ENCODE measurements at places on chromosomes 16 and 17.

DNA sequence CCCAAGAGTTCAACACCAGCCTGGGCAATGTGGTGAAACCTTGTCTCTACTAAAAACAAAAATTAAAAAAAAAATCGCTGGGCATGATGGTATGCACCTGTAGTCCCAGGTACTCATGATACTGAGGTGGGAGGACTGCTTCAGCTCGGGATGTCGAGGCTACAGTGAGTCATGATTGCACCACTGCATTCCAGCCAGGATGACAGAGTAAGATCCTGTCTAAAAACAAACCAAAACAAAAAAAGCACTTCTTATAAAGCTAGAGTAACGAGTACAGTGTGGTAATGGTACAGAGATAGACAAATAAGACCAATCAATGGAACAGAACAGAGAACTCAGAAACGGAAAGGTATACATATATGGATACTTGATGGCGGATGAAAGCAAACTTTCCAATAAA, 4.4 kb downstream of the NSMCE1 start:
- DNase-seq: no peak

GRCh38 chr17:68381076-68381900, 76.0 kb downstream of the WIPI1 start:
- no peak for DNase-seq

DNA sequence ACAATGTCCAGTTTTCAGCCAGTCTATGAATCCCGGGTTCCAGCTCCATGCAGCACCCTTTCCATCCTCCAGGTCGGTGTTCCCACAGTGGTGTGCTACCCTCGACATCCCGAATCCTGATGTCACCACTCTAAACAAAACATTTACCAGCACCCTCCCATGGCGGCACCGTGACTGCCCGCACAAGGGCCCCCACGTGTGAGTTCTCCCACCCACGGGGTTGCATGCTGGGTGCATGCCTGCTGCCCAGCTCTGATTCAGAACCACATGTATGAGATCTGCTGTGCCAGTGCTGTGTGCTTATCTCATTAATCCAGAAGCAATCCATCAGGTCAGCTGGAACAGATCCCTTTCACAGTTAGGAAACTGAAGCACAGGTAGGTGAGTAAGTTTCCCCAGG, 57.4 kb downstream of the C16orf78 start:
- no peak for DNase-seq

GRCh38 chr16:26765087-26765486, 301.6 kb upstream of the C16orf82 start:
- DNase-seq: no peak

- no peak for DNase-seq
These were observed 1.3 kb downstream of the WNK4 start for GRCh38 chr17:42781639-42782165.

DNA sequence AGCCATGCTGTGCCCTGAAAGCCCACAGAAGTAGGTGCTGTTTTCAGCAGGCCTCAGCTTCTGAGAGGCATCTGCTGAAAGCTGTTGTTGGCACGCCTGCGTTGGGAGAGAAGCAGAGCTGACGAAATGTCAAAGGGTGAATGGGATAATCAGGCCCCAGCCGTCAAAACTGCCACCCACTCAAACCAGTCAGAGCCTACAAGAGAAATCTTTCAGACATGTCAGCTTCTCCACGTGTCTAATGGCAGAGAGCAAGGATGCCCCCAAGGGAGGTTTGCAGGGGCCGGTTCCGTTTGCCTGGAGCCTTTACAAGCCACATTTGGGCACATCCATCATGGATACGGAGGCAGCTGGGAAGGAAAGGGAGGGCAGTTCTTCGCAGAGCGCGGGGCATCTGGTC, 568.2 kb upstream of the EEF2KMT start:
- DNase-seq: no peak

DNA sequence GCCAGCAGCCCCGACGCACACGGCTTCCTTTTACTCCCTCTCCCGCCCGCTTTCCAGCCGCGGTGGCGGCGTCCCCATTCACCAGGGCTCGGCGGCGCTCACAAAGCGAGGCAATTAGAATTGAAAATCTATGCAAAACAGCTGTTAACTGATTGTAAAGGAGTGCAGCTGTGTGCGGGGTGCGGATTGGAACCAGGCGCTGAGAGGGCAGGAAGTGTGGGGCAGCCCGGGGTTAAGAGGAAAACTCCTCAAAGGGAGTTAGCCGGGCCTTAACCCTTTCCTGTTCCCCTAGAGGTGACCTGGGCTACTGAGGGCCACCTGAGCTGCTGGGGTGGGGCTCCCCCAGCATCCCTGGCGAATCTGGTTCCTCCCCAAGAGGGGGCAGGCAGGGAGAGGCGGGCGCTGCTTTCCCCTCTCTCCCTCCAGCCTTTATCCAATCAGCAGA, 5.8 kb upstream of the GSE1 start:
- no peak for DNase-seq

GRCh38 chr17:75603123-75603522, 15.5 kb downstream of the MYO15B start:
- DNase-seq: no peak

DNA sequence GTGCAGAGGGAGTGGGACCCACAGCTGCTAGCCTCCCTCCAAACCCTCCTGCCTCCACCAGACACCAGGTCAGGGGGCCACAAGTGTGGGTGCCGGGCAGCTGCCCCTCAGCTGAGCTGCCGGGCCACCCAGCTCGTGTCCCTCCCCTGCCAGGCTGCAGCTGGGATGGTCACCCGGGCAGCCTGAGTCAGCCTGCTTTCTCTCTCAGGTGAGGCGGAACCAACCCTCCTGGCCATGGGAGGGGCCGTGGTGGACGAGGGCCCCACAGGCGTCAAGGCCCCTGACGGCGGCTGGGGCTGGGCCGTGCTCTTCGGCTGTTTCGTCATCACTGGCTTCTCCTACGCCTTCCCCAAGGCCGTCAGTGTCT, 6.9 kb downstream of the SLC16A3 start:
- DNase-seq: no peak

- no peak for DNase-seq
These were observed 122.5 kb downstream of the DNAH9 start for GRCh38 chr17:11720816-11721215.

DNA sequence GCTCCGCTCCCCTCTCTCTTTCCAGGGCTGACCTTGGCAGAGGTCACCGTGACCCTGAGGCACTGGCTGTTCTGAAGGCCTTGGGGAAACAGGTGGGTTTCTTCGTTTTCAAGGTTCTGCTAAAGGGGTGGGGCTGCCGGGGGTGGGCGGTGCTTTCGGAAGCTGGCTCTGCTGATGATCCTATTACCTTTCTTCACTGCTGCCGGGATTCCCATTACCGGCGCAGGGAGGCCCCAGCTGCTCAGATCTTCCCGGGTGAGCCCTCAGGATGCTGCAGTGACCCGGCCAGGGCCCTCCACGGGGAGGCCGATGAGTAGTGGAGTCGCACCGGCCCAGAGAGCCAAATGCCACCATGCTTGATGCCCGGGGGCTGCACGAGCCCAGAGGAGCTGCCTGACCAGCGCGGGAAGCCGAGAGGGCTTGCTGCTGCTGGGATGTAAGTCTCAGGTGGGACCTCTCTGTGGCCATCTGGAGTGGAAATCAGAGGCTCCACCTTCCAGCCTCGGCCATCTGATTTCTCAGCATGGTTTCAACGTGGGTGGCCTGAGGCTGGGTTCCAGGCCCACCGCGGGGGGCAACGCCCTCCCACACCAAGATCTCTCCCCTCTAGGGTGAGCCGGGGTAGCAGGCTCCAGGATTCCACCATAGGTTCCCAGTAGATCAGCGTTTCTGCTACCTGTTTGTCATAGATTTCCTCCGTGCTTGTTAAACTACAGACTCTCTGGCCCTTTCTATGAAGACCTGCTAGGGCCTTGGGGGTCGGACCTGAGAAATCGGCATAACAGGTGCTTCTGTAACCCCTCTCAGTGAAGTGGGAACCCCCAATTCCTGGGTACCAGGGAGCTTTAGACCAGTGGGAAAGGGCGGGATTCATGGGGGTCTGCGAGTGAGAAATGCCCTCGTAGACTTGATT, 21.6 kb upstream of the ADCY7 start:
- no peak for DNase-seq

DNA sequence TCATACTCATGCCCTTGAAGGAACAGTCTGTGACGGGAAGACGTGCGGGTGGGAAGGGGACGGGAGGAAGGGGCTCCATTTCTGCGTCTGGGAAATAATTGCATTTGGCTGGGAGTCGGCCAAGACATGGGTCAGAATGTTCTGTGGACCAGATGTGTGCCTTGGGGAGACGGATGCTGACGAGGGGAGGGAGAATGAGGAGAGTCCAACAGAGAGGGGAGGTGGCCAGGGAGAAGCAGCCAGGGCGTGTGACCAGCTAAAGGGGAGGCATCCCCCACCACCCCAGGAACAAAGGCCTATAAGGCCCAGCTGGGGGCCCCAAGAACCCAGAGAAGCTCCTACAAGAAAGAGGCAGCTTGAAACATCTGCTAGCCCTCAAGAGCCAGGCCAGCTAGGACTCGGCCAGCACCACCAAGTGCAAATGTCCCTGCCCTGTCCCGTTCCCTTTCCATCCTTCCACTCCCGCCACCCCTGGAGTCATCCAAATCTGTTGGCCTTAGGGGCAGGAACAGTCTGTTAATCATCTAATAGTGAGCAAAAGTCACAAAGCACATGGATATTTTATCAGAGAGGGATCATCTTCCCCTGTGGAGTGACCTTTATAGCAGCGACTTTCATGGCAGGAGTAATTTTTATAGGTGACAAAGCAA, 42.5 kb upstream of the BCO1 start:
- no peak for DNase-seq

- no peak for DNase-seq
These were observed 219.8 kb downstream of the STX8 start for GRCh38 chr17:9355846-9356245.

- DNase-seq: no peak
These were observed 76.3 kb downstream of the TANC2 start for GRCh38 chr17:63042256-63042812.

DNA sequence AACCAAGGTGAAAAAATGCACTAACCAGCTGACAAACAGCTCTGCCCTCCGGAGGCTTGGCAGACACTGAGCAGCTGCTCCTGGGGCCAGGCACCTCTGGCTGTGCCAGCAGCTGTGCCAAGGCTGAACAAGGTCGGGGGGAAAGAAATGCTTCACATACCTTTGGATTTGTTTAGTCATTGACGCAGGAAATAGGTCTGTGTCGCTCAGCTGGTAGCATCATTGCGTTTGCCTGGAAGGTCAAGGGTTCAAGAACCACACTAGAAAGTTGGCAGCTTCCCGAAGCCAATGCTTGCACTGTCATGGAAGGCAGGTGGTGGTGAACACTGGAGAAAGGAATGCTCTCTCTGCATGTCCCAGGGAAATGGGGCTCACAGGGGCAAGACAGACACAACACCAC, 63.5 kb downstream of the PCTP start:
- DNase-seq: no peak

GRCh38 chr16:55055262-55055661, 124.6 kb downstream of the IRX5 start:
- DNase-seq: no peak

- DNase-seq: no peak
These were observed 118.2 kb upstream of the CHMP6 start for GRCh38 chr17:80873307-80873951.

DNA sequence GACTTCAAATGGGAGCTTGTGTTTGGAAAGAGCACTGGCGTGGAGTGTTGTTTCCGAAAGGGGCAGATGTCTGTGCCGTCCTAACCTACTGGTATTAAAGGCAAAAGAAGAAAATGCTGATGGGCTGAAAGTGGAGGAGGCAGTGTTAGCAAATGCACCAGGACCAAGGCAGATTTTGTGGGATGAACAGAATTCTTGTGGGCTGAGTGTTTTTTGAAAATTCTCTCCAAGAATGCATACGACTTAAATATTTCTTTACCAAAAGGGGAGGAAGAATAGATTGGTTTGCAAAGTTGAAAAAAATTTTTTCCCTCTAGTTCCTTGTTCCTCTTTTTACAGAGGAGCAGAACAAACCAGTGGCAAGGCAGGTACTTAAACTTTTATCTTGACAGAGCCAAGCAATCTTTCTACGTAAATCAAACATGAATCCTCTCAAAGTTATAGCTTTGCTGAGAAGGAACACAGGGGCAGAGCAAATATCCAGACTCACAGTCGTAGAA, 16.8 kb downstream of the MARCHF10 start:
- DNase-seq: no peak

- no peak for DNase-seq
These were observed 9.0 kb downstream of the DYNLL2 start for GRCh38 chr17:58092101-58092796.

- DNase-seq: no peak
These were observed 4.0 kb downstream of the UNC13D start for GRCh38 chr17:75839942-75840798.

DNA sequence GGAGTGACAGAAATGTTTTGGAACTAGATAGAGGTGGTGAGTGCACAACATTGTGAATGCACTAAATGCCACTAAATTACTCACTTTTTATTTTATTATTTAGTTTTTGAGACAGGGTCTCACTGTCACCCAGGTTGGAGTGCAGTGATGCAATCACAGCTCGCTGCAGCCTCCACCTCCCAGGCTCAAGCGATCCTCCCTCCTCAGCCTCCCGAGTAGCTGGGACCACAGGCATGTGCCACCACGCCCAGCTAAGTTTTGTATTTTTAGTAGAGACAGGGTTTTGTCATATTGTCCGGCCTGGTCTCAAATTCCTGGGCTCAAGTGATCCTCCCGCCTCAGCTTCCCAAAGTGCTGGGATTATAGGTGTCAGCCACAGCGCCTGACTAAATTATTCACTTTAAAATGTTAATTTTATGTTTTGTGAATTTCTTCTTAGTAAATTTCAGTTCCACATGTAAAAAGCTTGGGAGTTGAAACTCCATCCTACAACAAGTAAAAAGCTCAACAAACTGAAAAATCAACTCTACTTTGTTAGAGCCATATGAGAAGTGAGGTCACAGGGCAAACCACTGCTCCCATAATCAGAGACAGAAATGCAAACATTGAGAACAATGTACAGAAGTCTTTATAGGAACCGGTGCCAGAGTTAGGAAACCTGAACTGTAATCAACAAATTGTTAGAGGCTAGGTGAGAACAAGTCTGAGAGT, 13.8 kb upstream of the SLC5A10 start:
- DNase-seq: no peak

DNA sequence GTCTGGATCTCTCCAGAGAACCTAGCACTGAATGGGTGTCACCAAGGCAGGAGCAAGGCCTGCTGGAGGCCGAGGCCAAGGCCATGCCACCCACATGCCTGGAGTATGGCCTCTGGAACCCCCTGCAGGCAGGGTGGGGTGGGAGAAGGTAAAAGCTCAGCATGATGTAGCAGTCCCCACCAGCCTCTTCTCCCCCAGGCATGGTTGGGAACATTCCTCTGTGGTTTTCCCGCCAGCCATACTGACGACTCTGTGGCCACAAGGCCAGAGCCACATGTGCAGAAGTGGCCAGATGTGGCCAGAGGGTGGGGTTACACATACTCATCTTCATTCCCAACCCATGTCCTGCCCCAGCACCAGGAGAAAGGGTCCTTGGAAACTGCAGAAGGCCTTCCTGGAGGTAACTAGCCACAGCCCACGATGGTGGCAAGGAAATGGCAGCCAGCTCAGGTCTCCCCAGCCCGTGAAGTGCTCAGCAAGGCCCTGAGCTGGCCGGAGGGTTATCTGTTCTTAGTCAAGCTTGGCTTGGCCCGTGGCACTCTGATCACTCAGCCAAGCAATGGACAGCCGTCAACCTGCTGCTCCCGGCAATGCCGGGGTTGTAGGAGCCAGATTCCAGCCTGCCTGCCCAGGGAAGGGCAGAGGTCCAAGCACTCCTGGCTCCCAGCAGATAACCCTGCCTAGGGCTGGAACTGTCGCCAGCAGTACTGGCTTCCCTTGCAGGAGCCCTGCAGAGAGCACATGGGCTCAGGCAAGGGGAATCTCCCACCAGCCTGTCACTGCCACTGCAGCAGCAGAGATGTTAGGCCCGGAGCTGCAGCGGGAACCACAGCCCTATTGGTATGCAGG, 26.1 kb downstream of the HDAC5 start:
- no peak for DNase-seq

Measured in activated CD4-positive, alpha-beta T cell treated with anti-CD3 and anti-CD28 coated beads, Interleukin-2, amount 50 U/mL, for 24 hours (primary cell).